Activated CD4-positive, CD25-positive, alpha-beta regulatory T cell treated with anti-CD3 and anti-CD28 coated beads, Interleukin-2, amount 50 U/mL, for 16 hours (primary cell): ENCODE measurements at places on chromosomes 2 and 18.

GRCh38 chr2:25298776-25299431, 42.8 kb downstream of the DNMT3A start:
- no peak for DNase-seq

GRCh38 chr2:796141-796985, 119.2 kb upstream of the TMEM18 start:
- DNase-seq = no peak

DNA sequence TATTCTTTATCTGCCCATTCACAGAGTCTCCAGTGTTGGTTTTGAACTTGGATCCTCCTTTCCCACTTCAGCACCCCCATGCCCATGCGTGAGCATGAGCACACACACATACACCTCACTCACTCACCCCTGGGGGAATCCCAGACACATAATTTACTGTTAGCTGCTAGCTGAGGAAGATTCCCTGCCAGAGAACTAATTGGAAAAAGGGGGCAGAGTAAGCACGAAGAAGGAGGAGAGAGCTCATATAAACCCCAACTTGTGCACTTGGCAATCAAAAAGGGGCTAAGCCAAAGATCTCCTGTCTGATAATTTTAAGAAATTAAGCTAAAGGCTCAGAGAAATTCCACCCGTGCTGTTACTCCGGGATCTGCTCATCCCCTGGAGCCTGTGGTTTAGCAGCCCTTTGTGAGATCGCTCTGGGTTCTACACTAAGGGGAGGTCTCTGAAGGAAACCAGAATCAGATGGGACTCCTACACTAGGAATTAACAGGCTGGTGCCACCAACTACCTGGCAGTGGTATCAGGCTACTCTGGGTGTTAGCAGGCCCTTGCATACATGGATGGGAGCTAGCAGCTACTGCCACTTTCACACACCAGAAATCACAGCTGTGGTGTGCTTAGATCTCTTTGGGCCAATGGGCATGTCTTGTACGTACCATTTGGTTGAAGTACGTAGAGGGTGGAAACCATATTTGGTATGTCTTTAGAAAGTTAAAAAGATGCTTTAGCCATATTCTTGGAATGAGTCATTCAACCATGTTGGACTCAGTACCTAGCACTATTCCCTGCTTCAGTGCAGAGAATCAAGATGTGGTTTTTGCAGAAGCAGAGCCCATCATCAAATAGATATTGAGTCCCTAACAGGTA, 95.6 kb upstream of the SLC14A2 start:
- no peak for DNase-seq

GRCh38 chr2:117853873-117854272, 39.4 kb downstream of the DDX18 start:
- no peak for DNase-seq

- DNase-seq = no peak
Measured at GRCh38 chr2:127589358-127589757, 53.9 kb downstream of the MYO7B start.

DNA sequence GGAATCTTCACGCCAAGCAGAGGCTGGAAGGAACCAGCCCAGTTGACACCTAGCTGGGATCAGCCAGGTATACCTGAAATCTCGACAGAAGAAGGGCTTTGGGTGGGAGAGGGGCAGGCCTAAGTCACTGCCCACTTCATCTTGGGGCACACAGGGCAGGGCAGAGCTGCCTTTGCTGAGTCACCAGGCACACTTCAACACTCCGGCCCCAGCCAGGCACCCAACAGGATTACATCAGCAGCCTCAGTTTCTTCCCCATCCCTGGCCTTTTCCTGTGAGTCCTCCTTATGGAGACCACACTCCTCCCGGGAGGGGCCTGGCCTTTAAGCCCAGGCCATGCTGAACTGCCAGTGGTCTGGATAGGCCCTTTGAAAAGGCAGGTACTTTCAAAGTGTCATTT, 201.7 kb upstream of the HS6ST1 start:
- no peak for DNase-seq

- no peak for DNase-seq
Measured at GRCh38 chr2:111990856-111991255, 64.2 kb upstream of the TMEM87B start.

GRCh38 chr2:32135409-32135808, 30.3 kb upstream of the SLC30A6 start:
- no peak for DNase-seq
